ENCODE measurements at places on chromosomes 6 and 20.

DNA sequence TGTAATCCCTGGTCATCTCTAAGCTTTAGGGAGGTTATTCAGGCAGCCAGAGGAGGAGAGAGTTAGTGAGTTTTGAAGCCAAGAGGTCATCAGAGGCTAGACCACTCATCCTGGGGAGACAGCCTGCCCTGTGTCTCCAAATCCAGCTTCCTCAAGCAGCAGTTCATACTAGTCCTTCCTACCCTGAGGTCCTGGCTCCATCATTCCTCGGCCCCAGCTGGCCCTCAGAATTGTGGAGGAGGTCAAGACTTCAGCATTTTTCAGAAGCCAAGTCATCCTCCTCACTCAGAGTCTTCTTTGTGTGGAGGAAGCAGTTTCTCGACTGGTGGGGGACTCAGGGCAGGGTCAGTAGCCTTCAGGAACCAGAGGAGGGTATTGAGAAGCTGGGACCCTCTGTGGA is 12.4 kb upstream of the KIAA1755 start:
- DNase-seq = no peak

DNA sequence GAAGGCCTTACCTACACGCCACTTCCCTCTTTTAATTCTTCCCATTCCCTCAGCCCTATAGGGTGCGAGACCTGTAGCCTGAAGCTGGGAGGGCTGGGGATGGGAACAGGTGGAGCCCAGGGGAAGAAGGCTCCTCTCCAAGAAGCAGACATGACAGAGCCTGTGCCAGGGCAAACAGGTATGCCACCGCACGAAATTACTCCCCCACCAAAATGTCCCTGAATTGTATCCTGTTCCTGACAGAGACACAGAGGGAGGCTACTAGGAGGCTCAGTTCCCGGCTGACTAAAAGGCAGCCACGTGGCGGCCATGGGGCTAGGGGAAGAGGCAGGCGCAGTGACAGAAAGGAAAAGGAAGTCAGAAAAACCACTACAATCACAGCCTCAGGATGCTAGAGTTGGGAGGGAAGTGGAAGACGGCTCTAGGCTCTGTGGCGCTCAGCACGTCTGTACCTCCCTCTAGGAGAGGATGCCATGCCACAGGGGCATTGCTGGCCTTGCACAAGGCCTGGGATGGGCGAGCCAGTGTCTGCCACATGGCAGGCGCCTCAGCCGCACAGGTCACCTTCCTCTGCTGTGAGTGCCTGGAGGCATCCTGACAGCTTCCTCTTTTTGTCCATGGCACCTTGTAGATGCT is 27.7 kb downstream of the TFEB start:
- DNase-seq = peak; percentile 26

GRCh38 chr6:142518761-142519160 is 217.0 kb downstream of the ADGRG6 start:
- DNase-seq = no peak

GRCh38 chr6:41735427-41736185 is at the start of gene TFEB:
Gene TFEB (minus strand): TSS chr6:41735608. CDS start chr6:41691213, 44,395 bp downstream.
- DNase-seq = peak; percentile 96

GRCh38 chr20:52103913-52104545 is 87.5 kb downstream of the ZFP64 start:
- peak; percentile 20 for DNase-seq

DNA sequence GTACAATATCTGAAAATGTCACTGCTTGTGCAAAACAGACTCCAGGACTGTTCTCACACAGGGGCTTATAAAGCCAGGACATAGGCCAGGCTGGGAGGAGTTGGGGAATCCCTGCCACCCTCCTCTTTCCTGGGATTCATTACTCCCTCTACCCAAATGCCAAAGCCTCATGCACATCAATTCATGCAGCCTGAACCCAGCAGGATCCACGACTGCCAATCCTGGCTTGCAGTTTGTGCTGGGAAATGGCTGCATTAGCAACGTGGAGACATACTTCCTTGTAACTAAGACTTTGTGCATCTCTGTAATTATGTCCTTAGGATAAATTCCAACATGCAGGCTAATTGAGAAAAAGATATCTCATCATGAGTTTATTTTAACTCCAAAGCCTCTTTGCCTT is 143.8 kb downstream of the SYCP2 start:
- no peak for DNase-seq

DNA sequence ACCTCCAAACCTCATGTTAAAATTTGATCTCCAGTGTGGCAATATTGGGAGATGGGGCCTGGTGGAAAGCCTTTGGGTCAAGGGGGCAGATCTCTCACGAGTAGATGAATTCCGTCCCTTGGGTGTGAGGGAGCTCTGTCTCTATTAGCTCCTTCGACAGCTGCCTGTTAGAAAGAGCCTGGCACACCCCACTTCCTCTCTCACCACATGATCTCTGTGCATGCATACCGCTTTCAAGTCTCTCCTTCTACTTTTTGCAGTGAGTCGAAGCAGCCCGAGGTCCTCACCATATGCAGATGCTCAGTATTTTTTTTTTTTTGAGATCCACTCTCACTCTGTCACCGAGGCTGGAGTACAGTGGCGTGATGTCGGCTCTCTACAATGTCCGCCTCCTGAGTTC is 176.9 kb downstream of the SYNDIG1 start:
- no peak for DNase-seq

GRCh38 chr6:152118678-152119077 is 311.2 kb downstream of the ESR1 start:
- no peak for DNase-seq

GRCh38 chr6:31581434-31582229 is 592 bp downstream of the LTB start:
- DNase-seq = no peak

GRCh38 chr6:155261111-155261900 is 2.5 kb upstream of the CLDN20 start:
- DNase-seq = no peak

DNA sequence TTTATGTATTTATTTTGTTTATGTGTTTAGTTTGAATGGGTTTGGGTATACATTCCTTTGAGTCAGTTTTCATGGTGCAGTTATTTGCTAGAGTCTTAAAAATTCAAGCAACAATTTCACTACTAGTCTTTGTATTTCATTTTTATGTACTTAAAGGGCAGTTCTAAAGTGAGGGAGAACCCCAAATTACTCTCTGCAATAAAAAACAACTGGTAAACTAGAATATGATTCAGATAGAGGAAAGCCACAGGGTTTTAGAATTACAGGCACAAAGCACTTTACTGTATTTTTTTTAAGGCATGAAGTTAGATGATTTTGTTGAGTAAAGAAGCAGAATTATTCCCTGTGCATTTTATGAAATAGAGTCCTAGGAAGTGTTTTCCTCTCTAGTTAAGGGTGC is 183.3 kb downstream of the ARID1B start:
- DNase-seq = no peak

- DNase-seq = no peak
These were observed 370.7 kb upstream of the TSHZ2 start for GRCh38 chr20:52601295-52601971.

GRCh38 chr6:3252369-3252768 is 6.4 kb upstream of the PSMG4 start:
- DNase-seq = no peak

DNA sequence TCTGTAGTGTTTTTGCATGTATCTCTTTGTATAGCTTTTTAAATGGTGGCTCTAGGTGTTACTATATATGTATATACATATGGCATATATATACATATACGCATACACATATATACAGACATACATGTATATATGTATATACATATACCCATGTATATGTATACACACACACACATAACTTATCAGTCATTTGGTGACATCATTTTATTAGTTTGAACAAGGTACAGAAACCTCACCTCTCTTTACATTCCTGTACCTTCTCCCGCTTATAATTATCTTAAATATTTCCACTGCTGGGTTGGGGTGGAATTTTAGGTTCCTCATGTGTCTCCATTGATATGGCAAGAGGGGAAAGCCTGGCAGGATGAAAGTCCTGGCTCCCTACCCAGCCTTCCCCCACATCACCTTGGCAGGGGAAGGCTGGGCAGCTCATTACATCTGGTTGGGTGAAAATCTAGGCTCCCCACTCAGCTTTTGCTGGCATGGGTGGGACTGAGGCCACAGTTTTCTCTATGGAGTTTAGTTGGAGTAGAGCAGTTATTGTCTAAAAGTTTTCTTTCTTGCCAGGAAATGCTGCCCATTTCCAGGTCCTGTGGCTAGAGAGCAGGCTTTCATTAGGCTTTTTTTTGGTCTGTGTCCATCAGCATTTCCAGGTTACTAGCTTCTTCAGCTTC is 7.6 kb downstream of the GLO1 start:
- no peak for DNase-seq
